Trophoblast cell (in vitro differentiated cells and primary cell): ENCODE measurements at places on chromosomes 2 and 18.

- DNase-seq: peak; percentile 76
Observed at GRCh38 chr2:121071034-121071504, 213.9 kb downstream of the TFCP2L1 start.

- DNase-seq: no peak
Observed at GRCh38 chr2:163731735-163732134, 4.1 kb downstream of the FIGN start.

- DNase-seq: no peak
Observed at GRCh38 chr2:9364791-9365497, 58.4 kb downstream of the ITGB1BP1 start.

GRCh38 chr18:23320709-23321236 is 132.3 kb upstream of the RIOK3 start:
- DNase-seq: no peak

DNA sequence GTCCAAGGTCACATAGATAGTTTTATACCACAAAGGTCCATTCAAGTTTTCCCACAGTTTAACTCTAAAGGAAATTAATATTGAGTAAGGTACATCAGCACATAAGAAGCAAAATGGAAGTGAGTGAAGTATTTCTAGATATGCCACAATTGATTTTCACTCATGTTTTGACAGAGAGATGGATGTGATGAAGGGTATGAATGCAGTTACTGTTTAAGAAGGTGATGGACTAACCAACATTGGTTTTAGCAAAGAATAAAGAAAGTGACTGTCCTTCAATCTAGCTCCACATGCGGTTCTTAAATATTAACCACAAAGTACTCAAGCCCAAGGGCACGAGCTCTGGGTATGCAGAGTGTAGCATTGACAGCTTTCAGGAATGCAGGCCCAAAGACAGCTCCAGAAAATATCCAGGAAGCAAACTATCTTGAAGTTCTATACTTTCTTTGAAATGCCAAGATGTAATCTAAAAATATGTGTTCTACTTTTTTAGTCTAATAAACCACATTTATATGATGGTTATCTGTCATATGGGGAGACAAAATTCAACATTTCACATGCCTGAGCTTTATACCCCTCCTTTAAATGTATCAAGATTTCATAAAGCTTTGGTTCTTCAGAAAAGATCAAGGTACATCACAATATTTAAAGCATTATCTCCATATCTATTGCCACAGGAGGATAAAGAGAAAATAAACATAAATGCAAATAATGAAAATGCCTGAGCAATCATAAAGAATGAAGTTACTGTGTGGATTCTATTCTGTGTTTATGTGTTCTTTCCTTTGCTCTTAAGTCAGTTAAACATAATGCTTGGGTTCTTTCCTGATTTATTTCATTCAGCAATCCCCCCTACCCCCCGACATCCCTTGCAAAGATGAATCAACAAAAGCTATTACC is 6.7 kb upstream of the SCN1A start:
- no peak for DNase-seq

DNA sequence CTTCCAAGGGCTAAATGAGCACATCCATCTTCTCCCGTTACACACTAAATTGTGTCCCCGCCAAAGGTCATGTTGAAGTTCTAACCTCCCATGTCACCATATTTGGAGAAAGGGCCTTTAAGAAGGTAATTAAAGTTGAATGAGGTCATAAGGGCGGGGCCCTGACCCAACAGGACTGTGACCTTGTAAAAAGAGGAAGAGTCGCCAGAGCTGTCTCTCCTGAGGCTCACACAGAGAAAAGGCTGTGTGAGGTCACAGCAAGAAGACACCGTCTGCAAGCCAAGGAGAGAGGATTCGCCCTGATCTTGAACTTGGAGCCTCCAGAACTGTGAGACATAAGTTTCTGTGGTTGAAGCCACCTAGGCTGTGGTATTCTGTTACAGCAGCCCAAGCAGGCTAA is 24.1 kb downstream of the TRABD2A start:
- no peak for DNase-seq

DNA sequence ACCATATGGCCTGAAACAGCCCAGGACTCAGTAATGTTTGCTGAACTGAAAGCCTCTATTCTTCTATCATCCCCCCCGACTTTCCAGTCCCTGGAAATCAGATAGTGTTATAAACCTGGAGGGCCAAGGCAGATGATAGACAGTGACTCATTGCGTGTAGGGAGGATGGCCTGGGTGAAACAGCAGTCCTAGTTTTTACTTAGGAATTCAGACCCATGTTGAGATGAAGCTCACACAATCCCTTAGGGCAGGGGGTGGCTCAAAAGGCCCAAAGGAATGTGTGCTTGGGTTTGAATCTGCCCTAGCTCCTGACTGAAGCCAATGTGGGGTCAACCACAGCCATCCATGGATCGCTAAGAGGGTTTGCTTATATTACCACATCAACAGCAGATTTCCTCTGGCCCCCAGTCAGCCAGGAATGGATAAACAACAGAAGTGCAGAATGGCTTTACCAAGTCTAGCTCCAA is 43.9 kb upstream of the STPG4 start:
- DNase-seq: peak; percentile 55

DNA sequence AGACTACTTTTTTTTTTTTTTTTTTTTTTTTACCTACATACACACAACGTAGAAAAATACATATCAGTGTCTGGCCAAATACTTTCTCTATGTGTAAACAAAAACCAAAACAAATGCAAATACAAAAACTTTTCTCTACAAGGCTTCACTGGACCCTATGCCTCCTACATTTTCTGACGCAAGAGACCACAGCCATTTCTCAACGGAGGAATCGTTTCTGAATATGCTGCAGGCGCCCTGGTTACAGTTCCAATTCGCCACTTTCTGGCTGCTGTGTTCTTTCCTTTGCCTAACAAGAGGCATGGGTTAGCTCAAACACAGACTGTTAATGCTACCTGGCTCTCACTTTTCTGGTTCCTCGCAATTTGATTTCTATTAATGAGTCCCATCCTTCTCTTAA is 96.4 kb downstream of the EPB41L3 start:
- peak; percentile 27 for DNase-seq

DNA sequence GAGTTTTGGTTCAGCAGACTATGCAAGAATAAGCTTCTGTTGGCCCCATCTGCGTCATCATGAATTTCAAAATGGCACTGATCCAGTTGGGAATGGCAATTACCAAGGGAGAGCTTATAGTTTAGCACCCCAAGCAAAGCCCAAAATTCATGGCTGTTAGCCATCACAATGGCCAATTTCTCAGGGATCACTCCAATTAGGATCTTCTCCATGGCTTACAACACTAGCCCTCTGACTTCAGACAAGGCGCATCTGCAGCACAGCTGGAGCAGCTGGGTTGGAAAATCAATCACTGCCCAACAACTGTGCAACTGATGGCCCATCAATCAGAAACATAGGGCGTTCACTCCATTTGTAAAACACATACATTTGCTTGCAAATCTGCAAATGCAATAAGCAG is 273.6 kb downstream of the SRBD1 start:
- DNase-seq: no peak

- DNase-seq: no peak
Observed at GRCh38 chr18:55287935-55288868, 299.8 kb downstream of the TCF4 start.

GRCh38 chr2:50385349-50385748 is 646.6 kb downstream of the NRXN1 start:
- DNase-seq: no peak

DNA sequence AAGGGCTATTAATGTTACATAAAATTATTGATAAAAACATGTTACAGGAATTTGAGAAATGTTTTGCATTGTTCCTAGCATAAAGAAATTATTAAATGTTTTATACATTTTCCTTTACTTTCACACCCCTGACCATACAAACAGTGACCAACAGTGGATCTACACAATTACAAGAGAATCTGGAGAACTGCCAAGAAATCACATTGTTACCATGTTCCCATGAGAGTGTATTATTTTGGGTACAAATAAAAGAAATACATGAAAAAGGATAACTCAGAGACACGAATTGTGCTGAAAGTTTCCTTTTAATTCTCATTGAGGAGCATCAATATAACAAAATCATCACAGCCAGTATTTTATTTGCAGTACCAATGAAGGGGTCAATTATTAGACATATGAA is 150.1 kb downstream of the WDPCP start:
- DNase-seq: no peak

- DNase-seq: no peak
Observed at GRCh38 chr2:41759880-41760279, 287.9 kb upstream of the PKDCC start.

GRCh38 chr18:11156978-11157377 is 7.6 kb upstream of the PIEZO2 start:
- no peak for DNase-seq

DNA sequence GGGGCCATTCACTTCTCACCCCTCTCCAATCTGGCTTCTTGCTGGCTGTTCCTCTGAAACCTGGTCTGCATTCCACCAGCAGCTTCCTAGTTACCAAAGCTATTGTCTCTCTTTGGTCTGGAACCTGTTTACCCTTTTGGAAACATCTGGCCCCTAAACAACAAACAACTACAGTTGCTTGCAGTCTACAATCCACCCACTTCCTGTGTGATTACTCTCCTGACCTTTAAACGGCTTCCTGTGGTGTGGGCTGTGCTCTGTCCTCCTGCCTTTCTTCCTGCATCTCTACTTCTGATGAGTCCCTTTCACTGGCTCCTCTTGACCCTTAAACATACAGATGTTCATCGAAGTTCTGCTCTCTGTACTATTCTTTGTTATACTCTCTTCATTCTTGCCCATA is 303.8 kb downstream of the TDRD15 start:
- no peak for DNase-seq

DNA sequence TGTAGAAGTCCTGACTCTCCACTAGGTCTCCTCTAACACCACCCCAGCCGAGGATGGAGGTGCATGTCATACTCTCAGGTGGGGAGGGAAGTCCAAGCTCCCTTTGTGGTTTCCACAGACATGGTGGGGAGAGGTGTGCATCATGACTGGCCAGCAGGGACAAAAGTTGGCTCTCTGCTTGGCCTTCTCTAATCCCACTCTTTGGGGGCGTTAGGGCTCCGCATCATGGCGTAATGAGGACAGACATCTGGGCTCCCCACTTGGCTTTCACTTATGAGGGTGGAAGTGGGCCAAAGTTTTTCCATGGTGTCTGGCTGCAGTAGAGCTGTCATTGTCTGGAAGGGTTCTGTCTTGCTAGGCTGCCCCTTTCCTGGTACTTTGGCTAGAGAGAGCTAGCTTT is 80.7 kb upstream of the DAPL1 start:
- no peak for DNase-seq

GRCh38 chr18:65938592-65939372 is 188.0 kb downstream of the CDH7 start:
- no peak for DNase-seq

GRCh38 chr2:217393585-217394032 is 533.7 kb upstream of the TNP1 start:
- DNase-seq: no peak

- no peak for DNase-seq
Observed at GRCh38 chr2:23137166-23137565, 247.8 kb upstream of the KLHL29 start.

DNA sequence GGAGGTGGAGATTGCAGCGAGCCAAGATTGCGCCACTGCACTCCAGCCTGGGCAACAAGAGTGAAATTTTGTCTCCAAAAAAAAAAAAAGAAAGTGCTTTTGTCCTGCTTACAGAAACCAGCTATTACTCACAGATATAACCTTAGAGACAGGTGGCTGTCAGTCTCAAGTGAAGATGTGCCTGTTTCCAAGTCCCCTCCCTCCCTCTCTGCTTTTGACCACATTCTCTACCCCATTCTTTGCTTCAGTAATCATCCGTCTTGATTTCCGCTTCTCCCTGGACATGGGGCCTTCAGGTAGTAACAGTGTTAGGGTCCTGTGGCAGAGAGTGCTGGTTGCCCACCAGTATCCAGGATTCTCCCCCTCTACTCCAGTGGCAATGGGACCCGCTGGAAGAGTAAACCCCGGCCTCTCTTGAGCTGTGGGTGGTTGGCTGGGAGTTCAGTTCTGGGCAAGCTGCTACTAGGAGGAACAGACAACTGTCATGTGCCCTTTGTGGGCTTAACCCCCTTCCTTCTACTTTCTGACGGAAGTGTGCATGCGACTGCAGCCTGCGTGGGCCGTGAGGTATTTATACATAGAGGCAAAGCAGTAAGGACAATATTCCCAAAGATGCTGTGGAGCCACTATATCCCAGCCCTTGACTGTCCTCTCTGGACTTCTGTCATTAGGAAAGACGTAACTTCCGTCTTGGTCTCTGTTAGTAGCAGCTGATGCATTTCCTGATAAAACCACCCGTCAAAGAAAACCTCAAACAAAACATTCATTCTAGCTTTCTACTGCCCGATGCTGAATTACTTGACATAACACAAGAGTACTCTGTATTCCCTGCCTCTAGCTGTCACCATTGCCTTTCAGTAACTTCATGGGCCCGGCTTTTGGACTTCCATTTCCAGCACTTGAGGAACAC is 17.8 kb downstream of the PDCL3 start:
- no peak for DNase-seq

- no peak for DNase-seq
Observed at GRCh38 chr2:239610457-239611221, 209.8 kb upstream of the HDAC4 start.

- DNase-seq: no peak
Observed at GRCh38 chr2:168889635-168890005, 610 bp downstream of the SPC25 start.

DNA sequence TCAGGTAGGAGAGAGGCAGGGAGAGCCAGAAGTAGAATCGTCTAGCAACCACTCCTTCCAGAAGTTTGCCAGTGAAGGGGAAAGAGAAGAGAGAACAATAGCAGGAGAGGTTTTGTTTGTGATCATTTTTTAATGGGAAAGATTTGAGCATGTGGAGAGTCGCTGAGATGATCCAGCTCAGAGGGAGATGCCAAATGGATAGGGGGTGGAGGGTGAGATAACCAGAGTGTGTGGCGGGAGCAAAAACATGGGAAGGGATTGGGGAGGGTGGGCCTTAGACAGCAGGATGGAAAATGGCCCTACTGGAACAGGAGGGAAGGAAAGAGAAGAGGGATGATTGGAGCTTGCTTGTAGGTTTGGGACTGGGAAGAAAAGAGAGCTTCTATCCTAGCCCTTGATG is 269.8 kb downstream of the GLI2 start:
- DNase-seq: no peak

- peak; percentile 9 for DNase-seq
Observed at GRCh38 chr2:195026261-195026660, 630.8 kb upstream of the SLC39A10 start.

DNA sequence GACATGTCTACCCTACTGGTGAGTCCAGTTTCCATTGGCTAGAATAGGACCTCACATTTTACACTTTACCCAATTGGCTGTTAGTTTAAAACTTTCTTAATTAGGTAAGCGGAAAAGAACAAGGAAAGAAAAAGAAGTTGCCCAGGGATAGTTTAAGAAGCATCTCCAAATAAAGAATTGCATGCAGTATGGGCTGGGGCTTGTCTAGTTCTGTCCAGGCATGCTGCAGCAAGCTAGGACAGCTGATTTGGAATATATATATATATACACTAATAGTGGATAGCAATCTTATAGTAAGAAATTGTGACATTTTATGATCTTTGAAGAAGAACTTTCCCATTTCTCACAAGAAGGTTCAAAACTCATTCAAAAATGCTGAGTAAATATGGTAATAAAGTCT is 90.0 kb upstream of the ERBB4 start:
- DNase-seq: no peak
